ENCODE measurements at places on chromosomes 3 and 15.

GRCh38 chr3:89043406-89043932, 64.0 kb upstream of the EPHA3 start:
- no peak for DNase-seq

DNA sequence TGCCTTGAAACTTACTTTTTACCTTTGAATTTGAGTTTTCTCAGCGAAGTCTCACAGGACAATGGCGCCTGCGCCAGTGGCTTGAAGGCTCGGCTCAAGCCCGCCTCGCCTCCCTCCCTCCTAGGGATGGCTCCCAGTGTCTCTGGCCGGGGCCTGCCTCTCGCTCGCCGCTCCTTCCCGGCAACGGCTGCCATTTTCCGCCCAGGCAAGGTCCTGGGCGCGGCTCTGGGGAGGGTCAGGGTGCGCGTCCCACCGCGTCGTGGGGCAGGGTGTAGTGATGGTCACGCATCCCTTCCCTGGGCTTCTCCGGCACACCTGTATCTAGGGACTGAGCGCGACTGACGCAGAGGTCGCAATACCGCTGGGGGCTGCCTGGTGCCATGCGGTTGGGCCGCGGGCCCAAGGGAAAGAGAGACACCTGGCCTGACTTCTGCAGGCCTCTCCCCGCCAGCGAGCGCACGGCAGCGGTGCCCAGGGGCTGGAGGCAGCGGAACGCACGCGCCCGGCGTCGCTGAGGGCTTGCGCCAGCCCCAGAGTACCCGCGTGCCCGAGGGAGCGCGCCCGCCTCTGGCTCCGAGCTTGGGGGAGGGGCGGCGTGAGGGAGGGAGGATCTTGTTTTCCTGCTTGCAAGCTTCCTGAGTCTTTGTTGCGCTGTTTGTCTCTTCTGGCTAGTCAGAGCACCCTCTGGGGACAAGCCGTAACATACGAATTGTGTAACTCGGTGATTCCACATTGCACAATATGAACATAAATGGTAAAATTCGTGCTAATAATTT, 20.7 kb upstream of the FEM1B start:
- peak; percentile 95 for DNase-seq

DNA sequence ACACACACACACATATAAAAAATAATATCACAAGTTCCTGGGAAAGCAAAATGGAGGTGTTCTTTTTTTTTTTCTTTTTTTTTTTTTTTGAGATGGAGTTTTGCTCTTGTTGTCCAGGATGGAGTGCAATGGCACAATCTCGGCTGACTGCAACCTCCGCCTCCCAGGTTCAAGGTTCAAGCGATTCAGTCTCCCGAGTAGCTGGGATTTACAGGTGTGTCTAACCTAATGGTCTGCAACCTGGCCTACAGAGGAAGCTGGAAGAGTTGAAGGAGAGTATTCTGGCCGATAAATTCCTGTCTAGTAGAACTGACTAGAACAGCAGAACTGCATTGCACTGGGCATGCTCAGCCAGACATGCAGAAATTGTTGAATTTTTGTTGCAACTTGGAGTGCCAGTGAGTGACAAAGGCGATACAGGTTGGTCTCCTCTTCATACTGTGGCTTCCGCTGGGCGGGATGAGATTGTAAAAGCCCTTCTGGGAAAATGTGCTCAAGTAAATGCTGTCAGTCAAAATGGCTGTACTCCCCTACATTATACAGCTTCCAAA, 22.4 kb upstream of the EIF4A2 start:
- DNase-seq = no peak

DNA sequence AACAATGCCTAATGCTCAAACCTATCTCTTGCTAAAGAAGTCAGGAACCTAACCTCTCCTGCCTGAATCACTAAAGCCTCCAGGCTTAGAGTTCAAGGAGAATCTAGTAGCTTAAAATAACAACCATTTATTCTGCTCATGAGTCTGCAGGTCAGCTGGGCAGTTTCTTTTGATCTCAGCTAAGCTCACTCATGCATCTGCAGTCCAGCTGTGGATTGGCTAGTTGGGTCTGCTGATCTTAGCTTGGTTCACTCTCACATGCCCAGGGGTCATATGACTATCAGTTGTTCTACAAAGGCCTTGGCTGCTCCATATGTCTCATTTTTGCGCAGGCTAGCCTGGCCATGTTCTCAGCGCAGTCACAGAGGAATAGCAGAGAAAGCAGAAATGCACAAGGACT, 109.2 kb upstream of the STT3B start:
- DNase-seq = no peak

DNA sequence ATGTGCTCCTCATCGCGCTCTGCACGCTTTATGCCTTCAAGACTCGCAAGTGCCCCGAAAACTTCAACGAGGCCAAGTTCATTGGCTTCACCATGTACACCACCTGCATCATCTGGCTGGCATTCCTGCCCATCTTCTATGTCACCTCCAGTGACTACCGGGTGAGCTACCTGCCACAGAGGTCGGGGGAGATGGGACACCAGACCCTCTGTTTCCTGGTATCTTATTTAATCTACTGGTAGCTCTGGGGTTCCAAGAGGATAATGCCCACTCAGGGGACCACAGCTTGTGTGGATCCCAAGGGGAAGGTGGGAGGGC, 9.1 kb downstream of the GRM2 start:
- no peak for DNase-seq

- DNase-seq = no peak
These were observed 5.3 kb downstream of the PLA2G4F start for GRCh38 chr15:42151141-42151561.

GRCh38 chr3:21989341-21990042, 238.5 kb upstream of the ZNF385D start:
- DNase-seq = peak; percentile 30

DNA sequence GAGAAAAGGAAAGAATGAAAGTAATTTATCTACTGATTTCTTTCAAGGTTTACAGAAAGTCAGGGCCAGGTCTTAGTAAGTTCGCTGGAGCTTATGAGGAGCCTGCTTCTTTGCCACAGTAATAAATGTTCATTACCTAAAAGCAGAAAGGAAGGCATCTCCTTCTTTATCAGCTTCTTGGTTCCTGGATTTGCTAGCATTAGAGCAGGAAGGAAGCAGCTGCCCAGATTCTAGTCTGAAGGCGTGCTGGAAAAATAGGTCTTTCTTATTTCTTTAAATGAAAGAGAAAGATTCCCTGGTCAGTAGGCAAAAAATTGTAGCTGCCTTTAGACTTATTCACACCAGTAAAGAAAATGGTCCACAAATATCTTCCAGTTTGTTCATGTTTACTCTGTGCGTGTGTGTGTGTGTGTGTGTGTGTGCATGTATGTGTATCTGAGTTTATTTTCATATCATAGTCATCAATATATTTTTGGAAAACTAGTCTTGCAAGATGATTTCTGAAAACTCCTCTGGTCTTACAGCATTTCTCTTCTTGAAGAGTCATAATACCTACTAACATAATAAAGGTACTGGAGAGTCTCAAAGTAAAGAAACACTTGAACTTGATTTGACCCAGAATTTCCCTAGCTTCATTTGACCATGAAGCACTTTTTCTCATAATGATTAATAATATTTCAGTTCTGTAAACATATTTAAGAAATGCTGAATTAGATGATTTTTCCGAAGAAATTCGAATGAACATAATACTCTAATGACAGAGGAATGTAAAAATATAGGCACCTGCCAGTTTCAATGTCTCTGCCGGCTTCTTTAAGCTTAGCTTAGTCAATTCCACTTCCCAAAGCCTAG, 255.3 kb upstream of the ZPLD1 start:
- DNase-seq = peak; percentile 43

GRCh38 chr3:113153499-113154107, 57.8 kb upstream of the BOC start:
- DNase-seq = peak; percentile 16

DNA sequence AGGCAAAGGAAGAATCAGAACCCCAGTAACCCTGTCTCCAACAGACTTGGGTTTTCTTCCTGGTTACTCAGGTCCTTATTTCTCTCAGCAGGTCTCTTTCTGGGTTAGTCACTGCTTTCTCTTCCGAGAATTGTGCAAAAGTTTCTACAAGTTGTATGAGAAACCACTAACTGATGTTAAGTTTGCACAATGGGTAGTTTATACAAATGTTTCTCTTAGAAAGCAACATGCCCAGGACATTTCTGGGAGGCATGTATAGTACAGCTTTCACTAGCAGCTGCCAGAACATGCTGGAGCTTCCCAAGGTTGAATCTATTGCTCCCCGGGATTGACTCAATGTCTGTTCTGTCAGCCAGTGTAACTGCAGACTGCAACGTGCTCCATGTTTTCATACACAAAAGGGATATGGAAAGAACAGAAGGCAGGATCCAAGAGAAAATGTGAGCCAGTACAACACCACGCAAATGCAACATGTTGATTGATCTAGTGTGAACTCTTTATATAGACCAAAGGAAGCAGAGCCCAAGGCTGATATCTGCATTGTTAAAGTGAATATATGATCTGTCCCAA, 887.8 kb downstream of the MCTP2 start:
- DNase-seq = no peak

- no peak for DNase-seq
These were observed 9.4 kb upstream of the SEMA3B start for GRCh38 chr3:50259432-50260026.

DNA sequence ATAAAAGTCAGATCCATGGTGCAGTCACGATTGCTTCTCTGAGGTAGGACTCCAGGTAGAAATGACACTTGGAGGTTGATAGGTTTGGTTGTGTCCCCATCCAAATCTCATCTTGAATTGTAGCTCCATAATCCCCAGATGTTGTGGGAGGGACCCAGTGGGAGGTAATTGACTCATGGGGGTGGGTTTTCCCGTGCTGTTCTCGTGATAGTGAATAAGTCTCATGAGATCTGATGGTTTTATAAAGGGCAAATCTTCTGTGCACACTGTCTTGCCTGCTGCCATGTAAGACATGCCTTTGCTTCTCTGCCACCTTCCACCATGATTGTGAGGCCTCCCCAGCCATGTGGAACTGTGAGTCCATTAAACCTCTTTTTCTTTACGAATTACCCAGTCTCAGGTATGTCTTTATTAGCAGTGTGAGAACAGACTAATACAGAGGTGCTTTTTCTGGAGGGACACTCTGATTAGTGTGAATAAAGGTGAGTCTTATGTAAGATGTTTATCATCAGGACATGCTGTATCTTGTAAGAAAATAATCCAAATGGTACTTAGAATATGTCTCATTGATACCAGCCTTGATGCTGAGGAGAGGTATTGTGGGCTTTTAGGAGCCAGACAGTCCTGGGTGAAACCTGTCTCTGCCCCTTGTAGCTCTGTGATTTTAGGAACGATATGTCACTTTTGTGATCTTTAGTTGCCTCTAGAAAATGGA, 43.0 kb downstream of the SLCO3A1 start:
- no peak for DNase-seq
